ENCODE measurements at places on chromosomes 5 and 9.
A peak's percentile ranks its signal among the peaks of the same experiment; 100 is the strongest.

GRCh38 chr9:132782037-132782436 is 96.0 kb downstream of the AK8 start:
- no peak for DNase-seq

DNA sequence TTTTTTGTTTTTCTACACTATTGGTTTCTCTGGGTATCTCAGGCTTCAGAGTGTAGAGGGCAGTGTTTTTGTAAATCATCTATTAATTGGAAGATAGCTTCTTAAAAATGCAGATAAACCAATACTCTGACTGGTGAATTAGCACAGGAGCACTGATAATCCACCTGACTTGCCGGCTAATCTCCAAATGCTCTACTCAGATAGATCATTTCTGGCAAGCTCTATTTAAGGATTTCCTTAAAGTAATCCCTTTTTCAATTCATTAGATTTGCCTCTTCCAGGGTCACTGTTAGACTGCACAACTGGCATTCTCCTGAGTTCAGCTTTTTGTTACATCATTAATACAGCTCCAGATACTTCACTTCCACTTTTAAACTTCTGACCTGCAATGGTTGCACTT is 1390.3 kb upstream of the NUDT12 start:
- DNase-seq = no peak

GRCh38 chr5:175378444-175379028 is 65.4 kb downstream of the DRD1 start:
- no peak for DNase-seq

DNA sequence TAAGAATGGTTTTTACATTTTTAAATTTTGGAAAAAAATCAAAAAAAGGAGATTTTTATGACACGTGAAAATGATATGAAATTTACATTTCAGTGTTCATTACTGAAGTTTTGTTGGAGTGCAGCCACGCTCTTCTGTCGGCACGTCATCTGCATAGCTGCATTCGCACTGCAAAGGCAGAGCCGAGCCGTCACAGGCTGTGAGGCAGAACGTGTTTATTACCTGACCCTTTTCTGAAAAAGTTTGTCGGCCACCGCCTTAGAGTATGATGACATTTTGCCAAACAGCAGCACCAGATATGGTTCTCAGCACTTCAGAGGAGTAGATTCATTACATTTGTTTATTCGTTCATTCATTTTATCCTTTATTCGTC is 24.1 kb downstream of the HRH2 start:
- no peak for DNase-seq

GRCh38 chr5:146302406-146302805 is 36.2 kb upstream of the POU4F3 start:
- DNase-seq = no peak

- no peak for DNase-seq
Measured at GRCh38 chr5:137651022-137651421, 84.9 kb downstream of the KLHL3 start.

DNA sequence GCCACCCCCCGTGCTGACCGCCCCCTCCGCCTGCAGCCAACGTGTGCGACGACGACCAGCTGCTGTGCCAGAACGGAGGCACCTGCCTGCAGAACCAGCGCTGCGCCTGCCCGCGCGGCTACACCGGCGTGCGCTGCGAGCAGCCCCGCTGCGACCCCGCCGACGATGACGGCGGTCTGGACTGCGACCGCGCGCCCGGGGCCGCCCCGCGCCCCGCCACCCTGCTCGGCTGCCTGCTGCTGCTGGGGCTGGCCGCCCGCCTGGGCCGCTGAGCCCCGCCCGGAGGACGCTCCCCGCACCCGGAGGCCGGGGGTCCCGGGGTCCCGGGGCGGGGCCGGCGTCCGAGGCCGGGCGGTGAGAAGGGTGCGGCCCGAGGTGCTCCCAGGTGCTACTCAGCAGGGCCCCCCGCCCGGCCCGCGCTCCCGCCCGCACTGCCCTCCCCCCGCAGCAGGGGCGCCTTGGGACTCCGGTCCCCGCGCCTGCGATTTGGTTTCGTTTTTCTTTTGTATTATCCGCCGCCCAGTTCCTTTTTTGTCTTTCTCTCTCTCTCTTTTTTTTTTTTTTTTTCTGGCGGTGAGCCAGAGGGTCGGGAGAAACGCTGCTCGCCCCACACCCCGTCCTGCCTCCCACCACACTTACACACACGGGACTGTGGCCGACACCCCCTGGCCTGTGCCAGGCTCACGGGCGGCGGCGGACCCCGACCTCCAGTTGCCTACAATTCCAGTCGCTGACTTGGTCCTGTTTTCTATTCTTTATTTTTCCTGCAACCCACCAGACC is 80.2 kb downstream of the NTNG2 start:
- no peak for DNase-seq

DNA sequence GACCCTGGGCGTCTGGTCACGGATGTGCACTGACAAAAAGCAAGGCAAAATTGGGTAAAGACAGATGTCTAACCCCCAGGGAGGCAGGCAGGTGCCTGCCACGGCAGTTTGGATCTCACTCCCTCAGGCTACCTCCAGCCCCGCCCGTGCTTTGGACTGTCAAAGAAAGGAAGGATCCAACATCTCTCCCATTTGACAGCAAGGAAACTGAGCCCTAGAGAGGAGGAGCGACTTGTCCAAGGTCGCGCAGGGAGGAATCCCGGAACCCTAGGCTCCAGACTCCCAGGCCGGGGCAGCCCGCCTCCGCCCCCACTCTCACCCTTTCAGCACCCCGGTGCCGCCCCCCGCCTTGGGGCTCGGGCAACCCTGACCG is 376 bp downstream of the GOLGA1 start:
- no peak for DNase-seq

- DNase-seq = no peak
Measured at GRCh38 chr5:135537271-135537670, 1.5 kb upstream of the NEUROG1 start.

- no peak for DNase-seq
Measured at GRCh38 chr5:149229298-149229937, 42.2 kb upstream of the AFAP1L1 start.

- peak; percentile 17 for DNase-seq
Measured at GRCh38 chr5:168020542-168021294, 270.7 kb upstream of the WWC1 start.

DNA sequence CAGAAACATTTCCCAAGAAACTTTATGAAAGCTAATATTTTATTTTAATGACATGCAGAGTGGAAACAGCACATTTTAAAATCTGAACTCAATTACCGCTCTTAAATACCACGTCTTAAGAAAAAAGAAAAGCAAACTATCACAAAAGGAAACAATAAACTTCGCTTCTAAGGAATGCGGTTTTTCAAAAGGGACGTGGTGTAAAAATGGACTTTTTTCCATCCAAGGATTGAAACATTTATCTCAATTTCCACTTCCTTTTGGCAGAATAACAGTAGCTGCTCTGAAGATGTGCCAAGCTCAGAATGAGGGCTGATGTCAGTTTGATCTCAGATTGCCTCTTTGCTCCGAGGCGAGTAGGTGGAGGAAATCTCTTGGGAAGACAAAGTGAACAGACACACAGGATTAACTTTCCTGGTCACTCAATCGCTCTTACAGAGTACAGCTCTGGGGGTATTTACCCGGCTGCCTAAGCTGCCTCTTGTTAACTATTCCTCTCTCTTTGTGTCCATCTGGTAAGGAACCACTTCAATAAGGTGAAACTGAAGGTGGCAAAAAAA is 158.5 kb downstream of the TRPM6 start:
- no peak for DNase-seq

DNA sequence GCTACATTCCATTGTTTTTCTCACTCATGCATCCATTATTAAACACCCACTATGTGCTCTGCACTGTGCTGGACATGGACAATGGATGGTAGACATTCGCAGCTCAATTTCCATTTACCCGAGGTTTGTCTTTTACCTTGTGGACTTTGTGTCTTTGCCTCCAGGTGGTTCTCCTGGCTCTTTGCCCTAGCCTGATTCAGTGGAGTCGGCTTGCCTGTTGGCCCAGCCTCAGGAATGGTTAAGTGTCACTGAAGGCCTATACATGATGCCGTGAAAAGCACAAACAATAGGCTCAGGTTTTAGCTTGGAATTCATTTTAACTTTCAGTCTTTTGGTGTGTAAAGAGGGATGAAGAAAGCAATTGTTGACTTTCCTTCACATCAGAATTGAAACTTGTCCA is 16.5 kb upstream of the DMRT3 start:
- DNase-seq = no peak

DNA sequence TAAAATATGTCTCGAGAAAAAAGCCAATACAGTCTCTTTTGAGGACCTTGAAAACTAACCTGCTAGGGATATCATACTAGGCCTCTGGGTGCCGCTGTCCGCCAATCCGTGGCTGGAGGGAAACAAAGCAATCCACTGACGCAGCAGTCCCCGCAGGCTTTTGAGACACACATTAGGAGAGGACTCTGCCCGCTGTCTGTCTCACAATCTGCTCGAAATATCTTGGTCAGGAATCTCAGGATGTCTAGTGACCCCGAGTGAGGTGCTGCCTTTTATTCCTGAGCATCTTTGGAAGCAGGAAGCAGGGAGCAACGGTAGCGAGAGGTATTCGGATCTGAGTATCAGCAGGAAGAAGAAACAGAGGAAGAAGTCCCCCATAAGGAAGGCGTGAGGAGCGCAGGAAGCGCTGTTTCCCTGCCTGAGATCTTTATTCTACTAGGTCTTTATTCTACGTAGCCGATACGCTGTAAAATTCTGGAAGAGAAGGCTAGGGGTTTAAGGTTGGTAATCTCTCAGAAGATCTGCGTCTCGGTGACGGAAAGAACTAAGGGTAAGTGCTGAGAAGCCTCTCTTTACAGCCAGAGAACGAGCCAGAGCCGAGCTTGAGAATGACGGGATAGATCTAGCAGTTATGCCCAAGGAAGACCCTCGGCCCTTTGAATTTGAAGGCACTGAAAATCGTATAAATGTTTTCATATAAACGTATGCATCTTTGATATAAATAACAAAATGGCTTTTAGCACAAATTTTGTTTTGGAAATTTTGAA is 4.0 kb upstream of the PCDHGA1 start:
- peak; percentile 62 for DNase-seq

GRCh38 chr9:92727716-92728700 is 36.6 kb downstream of the BICD2 start:
- no peak for DNase-seq

DNA sequence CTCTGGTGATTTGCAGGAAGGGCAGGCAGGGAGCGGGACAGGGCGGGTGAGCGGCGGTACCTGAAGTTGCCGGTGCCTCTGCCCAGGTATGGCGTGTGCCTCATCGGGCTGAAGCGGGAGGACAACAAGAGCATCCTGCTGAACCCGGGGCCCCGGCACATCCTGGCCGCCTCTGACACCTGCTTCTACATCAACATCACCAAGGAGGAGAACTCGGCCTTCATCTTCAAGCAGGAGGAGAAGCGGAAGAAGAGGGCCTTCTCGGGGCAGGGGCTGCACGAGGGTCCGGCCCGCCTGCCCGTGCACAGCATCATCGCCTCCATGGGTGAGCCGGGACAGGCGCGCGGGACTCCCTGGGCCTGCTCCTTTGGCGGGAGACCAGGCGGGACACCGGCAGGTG is 68.8 kb downstream of the KCNT1 start:
- DNase-seq = no peak

DNA sequence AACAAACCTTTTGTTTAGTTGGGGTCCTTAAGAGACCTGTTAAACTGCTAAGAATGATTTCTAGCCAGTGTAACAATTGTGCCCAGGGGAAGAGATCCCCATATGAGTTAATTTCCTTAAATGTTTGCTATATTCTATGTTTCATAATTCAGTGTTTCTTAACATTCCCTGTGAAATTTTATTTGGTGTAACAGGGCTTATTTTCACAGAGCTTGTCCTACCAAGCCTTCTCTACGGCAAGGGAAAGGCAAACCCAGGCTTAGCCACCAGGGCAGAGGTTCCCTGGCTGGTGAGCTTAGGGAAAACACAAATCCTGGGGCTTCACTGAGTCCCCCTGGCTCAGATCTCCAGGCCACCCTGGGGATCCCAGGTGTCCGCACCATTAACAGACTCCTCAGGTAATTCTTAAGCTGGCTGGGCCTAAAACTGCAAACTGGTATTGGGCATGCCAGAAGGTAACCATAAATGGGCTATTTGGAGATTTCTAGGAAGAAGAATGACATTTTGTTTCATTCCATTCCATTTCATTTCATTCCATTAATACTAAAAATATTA is 17.0 kb upstream of the LCP2 start:
- no peak for DNase-seq

DNA sequence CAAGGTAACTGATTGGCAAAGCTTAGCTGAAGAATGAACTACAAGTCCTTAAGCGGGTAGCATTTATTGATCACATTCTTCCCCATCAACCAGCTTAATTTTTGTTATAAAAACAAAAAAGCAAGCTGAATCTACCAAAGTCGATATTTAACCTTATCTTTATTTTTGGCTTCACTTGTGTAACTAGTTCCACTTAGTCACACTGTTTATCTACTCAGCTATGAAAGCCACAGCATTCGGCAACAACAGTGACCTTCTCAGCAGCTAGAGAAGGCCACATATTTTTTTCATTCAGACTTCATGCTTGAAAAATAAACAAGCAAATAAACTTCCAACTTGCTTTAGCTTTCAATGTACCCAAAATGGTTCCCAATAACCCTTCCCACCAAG is 69.4 kb downstream of the KLHL3 start:
- no peak for DNase-seq

DNA sequence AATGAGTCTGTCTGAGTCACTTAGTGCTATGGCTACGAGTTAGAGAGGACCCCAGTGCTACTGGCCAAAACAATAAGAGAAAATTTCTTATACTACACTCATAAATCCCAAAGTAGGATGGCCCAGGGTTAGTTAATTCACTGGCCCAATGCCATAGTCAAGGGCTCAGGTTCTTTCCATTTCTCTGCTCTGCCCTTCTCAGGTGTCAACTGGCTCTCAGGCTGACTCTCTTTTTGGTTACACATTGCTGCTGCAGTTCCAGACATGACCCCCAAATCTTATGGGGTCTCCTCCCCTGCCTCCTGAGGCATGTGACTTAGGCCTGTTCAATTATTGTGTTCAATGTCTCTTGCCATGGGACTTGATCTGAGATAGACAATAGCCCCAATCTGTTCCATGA is 70.4 kb downstream of the ARHGEF37 start:
- DNase-seq = no peak

- DNase-seq = no peak
Measured at GRCh38 chr5:11955331-11955730, 51.1 kb upstream of the CTNND2 start.

DNA sequence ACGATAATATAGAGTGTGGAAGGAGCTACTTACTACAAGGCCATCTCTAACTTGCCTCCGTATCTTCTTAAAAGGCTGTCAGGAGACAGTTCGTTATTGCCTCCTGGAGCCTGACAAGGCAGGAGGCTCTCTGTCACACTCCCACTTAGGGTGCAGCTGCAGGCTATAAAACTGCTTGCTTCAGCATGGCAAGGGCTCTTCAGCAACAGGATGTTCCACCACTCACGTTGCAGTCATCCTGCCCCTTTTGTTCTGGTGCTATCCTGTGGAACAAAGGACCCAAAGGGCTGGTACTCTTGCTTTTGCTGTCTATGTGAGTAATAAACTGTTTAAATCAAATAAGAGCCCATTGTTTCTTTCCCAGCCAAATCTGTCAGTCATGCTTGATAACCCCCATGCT is 508.9 kb downstream of the NTRK2 start:
- DNase-seq = peak; percentile 14

DNA sequence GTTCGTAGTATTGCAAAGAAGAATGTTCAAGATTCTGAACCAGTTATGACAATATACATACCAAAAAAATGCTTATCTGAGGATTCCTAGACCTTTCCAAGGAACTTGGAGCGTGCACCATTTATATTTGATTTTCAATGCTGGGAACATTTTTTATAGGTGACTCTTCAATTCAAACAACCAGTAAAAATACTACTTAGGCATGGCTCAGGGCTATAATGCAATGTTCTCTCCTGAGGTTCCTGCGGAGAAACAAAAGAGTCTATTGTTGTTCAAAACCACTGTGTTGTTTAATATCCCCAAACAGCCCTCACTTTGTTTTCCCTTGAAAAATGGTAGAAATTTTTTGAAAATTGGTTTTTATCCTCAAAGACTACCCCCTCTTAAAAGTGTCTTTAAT is 335.7 kb upstream of the IZUMO3 start:
- no peak for DNase-seq
